ENCODE measurements at places on chromosomes 11 and 22. TPM values are rescaled to one million over a fixed set of nuclear protein-coding genes. Genes with fewer than 3 reads are reported as not detected.

Gene OR6T1
- not detected for total RNA-seq

Gene GAL3ST1
- not detected for total RNA-seq

Gene MIAT
- 0.55 TPM for total RNA-seq

Gene GGTLC2
- not detected for total RNA-seq

Gene EIF1AD
- total RNA-seq, result 35.7 TPM

DNA sequence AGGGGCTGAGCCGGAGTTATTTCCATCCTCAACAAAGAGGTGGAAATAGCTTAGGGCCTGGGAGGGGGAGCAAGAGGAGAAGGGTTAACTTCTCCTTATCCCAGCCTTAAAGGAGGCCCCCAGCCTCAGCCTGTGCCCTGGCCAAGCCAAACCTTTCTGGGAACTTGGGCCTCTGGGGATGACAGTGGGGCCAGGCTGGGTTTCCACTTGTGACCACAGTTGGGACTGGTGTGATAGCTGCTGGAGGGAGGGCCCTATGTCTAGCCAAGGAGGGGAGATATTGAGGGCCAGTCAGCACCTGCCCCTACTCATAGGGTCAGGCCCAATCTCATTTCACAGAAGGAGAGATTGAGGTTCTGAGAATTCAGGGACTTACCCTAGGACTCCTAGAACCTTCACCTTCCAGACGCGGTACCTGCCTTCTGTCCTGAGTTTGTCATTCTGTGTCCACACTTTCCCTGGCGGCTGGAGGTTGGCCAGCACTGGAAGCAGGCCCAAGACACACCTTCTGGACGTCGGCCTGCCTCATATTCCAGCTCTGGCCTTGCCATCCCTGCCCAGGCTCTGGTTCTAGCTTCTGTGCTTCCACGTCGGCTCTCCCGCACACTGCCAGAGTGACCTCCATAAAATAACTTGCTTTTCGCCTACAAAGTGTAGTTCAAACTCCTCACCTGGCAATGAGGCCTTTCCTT is 3.1 kb downstream of the RELT start:
- 0 out of 2 replicates have a peak, but pooled peaks cover 5% of the 10 kb centered on the region for H3K36me3 ChIP-seq
- no peak overlapping the region for H3K4me3 ChIP-seq
- H3K27me3 ChIP-seq, result peaks cover 9% of the 10 kb centered on the region
- H3K4me1 ChIP-seq, result peaks cover 31% of the 10 kb centered on the region
- no peak for DNase-seq

GRCh38 chr11:8697054-8697453 is 14.5 kb downstream of the RPL27A start:
- DNase-seq, result no peak

DNA sequence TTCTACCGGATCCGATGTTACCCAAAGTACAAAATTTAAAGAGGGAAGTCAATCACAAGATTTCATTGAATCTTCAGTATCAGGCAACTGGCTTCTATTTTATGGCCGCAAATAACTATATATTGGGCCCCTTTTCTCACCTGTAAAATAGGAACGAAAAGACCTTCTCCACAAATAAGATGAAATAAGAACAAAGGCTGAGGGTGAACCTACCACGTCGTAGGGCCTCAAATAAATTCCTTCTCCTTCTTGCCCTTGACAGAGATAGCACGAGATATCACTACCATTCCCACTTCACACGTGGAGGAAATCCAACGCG is 794 bp upstream of the EMSY start:
- H3K4me3 ChIP-seq, result peak overlapping the region; percentile 93
- peaks cover 23% of the 10 kb centered on the region for H3K36me3 ChIP-seq
- H3K27ac ChIP-seq, result peak overlapping the region; percentile 96
- H3K27me3 ChIP-seq, result no peaks in the 10 kb centered on the region

GRCh38 chr11:109972181-109972715 is 120.9 kb upstream of the ZC3H12C start:
- H3K27me3 ChIP-seq, result peaks cover 7% of the 10 kb centered on the region
- H3K27ac ChIP-seq, result no peak overlapping the region
- peaks cover 29% of the 10 kb centered on the region for H3K4me1 ChIP-seq
- H3K36me3 ChIP-seq, result no peaks in the 10 kb centered on the region
- no peak overlapping the region for H3K4me3 ChIP-seq
- no peak for DNase-seq

DNA sequence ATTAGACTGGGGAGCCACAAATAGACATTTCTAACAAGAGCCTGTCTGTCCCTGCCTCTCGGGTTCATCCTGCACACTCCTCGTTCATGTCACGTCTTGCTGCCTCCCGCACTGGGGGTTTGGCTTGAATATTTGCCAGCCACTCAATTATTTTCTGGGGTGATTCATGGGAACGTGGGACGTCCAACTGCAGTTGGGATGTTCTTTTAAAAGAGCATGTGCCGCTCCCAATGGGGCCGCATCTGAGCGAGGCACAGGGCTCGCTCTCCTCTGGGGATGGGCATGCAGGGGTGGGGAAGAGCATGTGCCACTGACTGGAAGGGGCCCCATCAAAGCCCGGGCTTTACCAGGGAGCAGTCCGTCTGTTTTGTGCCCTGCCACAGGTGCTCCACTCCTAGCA is 43.4 kb downstream of the PARVG start:
- H3K27me3 ChIP-seq, result peaks cover 18% of the 10 kb centered on the region
- H3K4me1 ChIP-seq, result no peaks in the 10 kb centered on the region
- peak; percentile 4 for DNase-seq
- no peak overlapping the region for H3K27ac ChIP-seq
- no peak overlapping the region for H3K4me3 ChIP-seq

DNA sequence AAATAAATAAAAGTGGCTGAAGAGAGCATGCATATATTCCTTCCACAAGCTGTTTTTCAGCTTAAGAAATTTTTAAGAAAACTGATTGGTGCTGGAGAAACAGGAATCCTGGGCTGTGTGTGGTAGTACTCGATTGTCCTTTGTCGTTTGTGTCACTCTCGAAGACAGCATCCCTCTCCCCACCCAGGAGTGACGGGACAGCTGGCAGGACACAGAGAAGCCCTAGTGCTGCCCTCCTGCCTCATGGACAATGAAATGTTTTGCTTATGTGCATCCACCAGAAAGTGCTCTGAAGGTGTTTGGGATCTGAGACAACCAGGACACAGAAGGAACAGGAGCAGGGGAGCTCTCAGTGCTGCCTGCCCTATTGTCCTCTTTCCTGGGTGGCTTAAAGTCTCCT is 12.8 kb downstream of the PLAAT4 start:
- H3K36me3 ChIP-seq, result no peaks in the 10 kb centered on the region
- H3K27me3 ChIP-seq, result peaks cover 20% of the 10 kb centered on the region
- H3K4me3 ChIP-seq, result no peak overlapping the region
- H3K4me1 ChIP-seq, result no peaks in the 10 kb centered on the region
- H3K27ac ChIP-seq, result no peak overlapping the region

- H3K27ac ChIP-seq, result peak overlapping the region; percentile 49
- H3K4me3 ChIP-seq, result no peak overlapping the region
- H3K36me3 ChIP-seq, result peaks cover 52% of the 10 kb centered on the region
- peaks cover 34% of the 10 kb centered on the region for H3K4me1 ChIP-seq
- no peak for DNase-seq
Measured at GRCh38 chr11:64764040-64764611, 4.4 kb upstream of the PYGM start.
